Effector memory CD4-positive, alpha-beta T cell (primary cell): ENCODE measurements at places on chromosomes 1 and 21.
A peak's percentile ranks its signal among the peaks of the same experiment; 100 is the strongest.

DNA sequence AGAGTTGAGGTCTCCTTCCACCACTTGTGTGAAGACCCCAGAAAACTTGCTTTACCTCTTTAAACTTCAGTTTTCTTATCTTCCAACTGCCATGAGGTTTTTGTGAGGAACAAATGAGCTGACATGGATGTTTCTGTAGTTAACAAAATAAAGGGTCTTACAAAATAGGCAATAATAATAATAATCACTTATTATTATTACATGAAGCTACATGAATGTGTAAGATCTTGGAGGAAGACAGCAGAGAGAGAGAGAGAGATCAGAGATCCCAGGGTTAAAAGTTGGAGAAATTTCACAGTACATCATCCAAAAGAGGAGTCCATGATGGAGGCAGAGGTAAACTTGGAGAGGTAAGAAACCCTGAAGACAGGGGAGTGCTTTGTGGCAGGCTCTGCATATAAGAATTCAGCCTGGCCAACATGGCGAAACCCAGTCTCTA, 10.7 kb downstream of the RCC1 start:
- no peak for DNase-seq
- H3K4me1 ChIP-seq: peaks cover 15% of the 10 kb centered on the region
- H3K4me3 ChIP-seq: no peak overlapping the region
- peaks cover 15% of the 10 kb centered on the region for H3K36me3 ChIP-seq
- no peak overlapping the region for H3K27ac ChIP-seq
- H3K27me3 ChIP-seq: no peaks in the 10 kb centered on the region

DNA sequence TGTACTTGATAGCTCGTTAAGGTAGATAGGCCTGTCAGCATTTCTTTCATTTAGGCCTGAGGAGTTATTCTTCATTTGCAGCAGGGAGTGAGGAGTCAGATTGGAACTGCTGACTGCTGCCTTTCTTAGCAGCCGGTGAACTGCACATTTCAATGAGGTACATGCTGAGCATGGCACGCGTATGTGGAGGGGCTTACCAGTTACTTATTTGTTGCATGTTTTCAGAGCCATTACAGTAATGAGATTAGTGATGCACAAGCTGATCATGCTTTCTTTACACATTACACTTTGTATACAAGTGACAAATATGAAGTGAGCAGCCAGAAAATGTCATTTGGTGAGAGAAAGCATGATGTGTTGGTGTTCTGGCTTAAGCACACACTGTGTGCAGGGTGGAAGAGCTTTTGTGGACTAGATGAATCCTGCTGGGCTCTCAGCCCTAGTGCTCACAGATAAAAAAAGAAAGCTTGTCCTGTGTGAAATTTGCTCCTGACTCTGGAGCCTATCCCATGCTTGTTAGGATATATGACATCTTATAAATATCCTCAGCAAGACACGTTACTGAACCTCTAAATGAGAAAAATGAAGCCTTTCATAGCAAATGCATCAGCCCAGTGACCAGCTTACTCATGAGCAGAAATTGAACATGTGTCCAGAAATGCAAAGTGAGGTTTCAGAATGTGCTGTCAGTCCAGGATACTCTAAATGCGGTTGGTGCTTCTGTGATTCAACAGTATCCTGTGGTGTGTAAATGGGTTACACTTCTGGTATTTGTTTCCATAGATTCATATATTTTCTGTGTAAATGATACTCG, 574.7 kb upstream of the ADGRL2 start:
- no peaks in the 10 kb centered on the region for H3K4me1 ChIP-seq
- H3K4me3 ChIP-seq: no peak overlapping the region
- H3K27ac ChIP-seq: no peak overlapping the region

- no peaks in the 10 kb centered on the region for H3K27me3 ChIP-seq
- no peak overlapping the region for H3K27ac ChIP-seq
- no peaks in the 10 kb centered on the region for H3K36me3 ChIP-seq
- H3K4me3 ChIP-seq: no peak overlapping the region
- DNase-seq: no peak
Observed at GRCh38 chr1:4848431-4848830, 194.0 kb downstream of the AJAP1 start.

GRCh38 chr1:164320790-164321731, 237.9 kb upstream of the PBX1 start:
- H3K4me1 ChIP-seq: no peaks in the 10 kb centered on the region
- H3K27me3 ChIP-seq: no peaks in the 10 kb centered on the region
- H3K36me3 ChIP-seq: no peaks in the 10 kb centered on the region
- no peak for DNase-seq

GRCh38 chr1:160040476-160040875, 8.7 kb upstream of the PIGM start:
- no peaks in the 10 kb centered on the region for H3K27me3 ChIP-seq
- no peak overlapping the region for H3K27ac ChIP-seq
- DNase-seq: no peak
- no peaks in the 10 kb centered on the region for H3K4me1 ChIP-seq
- no peaks in the 10 kb centered on the region for H3K36me3 ChIP-seq
- no peak overlapping the region for H3K4me3 ChIP-seq

GRCh38 chr1:1875932-1876331, 15.0 kb downstream of the GNB1 start:
- H3K27me3 ChIP-seq: no peaks in the 10 kb centered on the region
- no peak for DNase-seq
- no peak overlapping the region for H3K4me3 ChIP-seq
- H3K4me1 ChIP-seq: peaks cover 36% of the 10 kb centered on the region
- no peak overlapping the region for H3K27ac ChIP-seq
- peaks cover 9% of the 10 kb centered on the region for H3K36me3 ChIP-seq

DNA sequence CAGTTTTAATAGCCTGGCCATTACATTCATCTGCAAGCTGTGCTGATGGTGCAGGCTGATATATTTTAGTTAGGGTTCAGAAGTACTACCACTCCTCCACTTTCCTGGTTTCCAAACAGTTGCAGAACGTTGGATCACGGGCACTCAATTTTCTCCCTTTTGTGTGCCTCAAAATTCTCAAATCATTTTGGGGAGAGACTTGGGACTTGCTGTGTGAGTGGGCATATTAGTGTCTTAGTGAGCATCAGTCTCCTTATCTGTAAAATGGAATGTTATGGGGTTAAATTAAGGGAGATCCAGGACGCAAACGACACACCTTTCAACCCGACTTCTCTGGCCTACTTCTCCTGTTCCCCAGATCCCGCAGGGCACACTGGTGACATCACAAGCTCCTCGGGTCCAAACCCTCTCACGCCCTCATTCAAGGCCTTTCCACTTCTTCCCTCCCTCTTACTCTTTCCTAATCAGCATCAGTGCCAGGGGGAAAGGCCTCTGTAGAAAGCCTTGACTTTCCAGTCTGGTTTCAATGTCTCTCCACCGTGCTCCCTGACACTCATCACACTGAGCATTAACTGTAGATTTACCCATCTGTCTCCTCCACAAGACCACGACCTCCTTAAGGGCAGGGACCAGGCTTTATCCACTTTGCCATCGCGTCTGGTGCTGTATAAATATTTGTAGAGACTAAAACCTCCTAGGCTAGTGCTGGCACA, 1.2 kb downstream of the PIGP start:
- no peaks in the 10 kb centered on the region for H3K27me3 ChIP-seq
- no peak for DNase-seq
- H3K4me1 ChIP-seq: peaks cover 16% of the 10 kb centered on the region
- no peaks in the 10 kb centered on the region for H3K36me3 ChIP-seq
- peak overlapping the region; percentile 96 for H3K27ac ChIP-seq
- peak overlapping the region; percentile 57 for H3K4me3 ChIP-seq

DNA sequence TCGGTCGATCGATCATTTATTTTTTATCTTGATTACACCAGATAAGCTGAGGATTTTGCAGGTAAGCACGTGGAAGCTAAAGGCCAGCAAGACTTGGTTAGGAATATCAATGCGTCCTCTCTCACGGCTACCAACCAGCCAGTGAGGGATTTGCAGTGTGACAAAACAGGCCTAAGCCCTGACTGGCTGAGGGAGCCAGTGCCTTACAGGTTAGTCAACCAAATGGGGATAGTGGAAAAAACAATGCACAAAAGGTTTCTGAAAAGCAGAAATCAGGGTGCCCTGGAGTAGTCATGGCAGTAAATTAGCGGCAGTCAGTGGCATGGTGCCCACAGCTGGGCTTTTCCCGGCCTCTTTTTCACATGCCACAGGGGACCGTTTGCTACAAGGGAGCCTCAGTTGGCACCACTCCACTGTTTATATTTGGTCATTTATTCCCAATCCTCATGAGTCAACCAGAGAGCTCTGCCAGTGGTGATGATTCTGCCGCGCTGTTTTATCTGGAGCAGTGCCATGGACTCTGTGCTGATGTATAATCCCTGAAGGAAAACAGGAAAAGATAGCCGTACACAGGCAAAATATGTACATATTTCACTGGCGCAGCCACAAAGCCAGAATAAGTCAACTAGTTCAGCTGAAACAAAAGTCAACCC, 167.6 kb downstream of the RHOU start:
- no peaks in the 10 kb centered on the region for H3K36me3 ChIP-seq
- DNase-seq: no peak
- H3K4me3 ChIP-seq: no peak overlapping the region
- no peaks in the 10 kb centered on the region for H3K27me3 ChIP-seq
- no peaks in the 10 kb centered on the region for H3K4me1 ChIP-seq

GRCh38 chr1:99010679-99011078, 6.0 kb upstream of the PLPPR5 start:
- peaks cover 3% of the 10 kb centered on the region for H3K27me3 ChIP-seq
- H3K4me3 ChIP-seq: no peak overlapping the region
- no peaks in the 10 kb centered on the region for H3K4me1 ChIP-seq
- DNase-seq: no peak
- H3K27ac ChIP-seq: no peak overlapping the region

GRCh38 chr1:202159534-202160371, 649 bp downstream of the PTPN7 start:
- H3K4me1 ChIP-seq: peaks cover 81% of the 10 kb centered on the region
- peaks cover 29% of the 10 kb centered on the region for H3K36me3 ChIP-seq
- peak overlapping the region; percentile 88 for H3K27ac ChIP-seq
- no peak for DNase-seq
- H3K27me3 ChIP-seq: no peaks in the 10 kb centered on the region

DNA sequence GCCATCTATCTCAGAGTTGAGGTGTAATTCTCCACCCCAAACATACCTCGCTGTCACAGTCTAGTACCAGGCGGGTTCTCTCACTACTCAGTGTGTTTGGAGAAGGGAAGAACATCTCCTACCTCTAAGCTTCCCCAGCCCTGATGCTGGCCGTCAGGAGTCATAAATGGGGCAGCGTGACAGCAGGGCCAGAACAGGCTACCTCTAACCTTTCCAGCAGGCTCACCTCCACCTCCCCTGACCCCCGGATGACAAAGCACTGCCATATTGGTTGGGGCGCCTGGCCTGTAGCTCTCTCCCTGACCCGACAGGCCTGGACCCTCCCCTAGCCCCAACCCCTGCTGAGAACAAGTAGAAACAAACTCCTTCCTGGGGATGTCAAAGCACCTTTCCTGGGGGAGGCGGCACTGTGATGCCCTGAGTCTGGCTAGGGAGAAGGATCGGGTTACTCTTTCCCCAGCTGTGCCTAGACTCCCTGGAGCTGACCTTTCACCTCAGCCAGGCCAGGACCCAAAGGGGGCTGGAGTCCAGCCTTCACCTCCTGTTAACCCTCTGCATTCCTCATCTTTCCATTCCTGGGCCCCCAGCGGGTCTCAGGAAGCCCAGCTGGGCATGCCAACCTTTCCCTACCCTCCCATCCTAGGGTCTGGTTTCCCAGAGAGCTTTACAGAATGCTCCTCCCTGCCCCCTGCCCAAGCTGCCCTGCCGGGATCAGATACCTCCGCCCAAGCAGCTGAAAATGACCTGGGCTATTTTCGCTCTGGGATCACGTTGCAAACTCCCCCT, 34.2 kb downstream of the AHDC1 start:
- peaks cover 15% of the 10 kb centered on the region for H3K4me1 ChIP-seq
- H3K27me3 ChIP-seq: no peaks in the 10 kb centered on the region
- no peak overlapping the region for H3K4me3 ChIP-seq
- no peak for DNase-seq

- no peaks in the 10 kb centered on the region for H3K27me3 ChIP-seq
- no peak for DNase-seq
- H3K27ac ChIP-seq: peak overlapping the region; percentile 72
- H3K36me3 ChIP-seq: no peaks in the 10 kb centered on the region
Observed at GRCh38 chr1:111217183-111217910, 10.2 kb upstream of the CHI3L2 start.
